Cerebellar nuclear complex (tissue), 1 donor: ENCODE measurements at places on chromosomes 13 and 19.

- DNase-seq = no peak
Observed at GRCh38 chr13:33208290-33209220, 77.0 kb downstream of the STARD13 start.

DNA sequence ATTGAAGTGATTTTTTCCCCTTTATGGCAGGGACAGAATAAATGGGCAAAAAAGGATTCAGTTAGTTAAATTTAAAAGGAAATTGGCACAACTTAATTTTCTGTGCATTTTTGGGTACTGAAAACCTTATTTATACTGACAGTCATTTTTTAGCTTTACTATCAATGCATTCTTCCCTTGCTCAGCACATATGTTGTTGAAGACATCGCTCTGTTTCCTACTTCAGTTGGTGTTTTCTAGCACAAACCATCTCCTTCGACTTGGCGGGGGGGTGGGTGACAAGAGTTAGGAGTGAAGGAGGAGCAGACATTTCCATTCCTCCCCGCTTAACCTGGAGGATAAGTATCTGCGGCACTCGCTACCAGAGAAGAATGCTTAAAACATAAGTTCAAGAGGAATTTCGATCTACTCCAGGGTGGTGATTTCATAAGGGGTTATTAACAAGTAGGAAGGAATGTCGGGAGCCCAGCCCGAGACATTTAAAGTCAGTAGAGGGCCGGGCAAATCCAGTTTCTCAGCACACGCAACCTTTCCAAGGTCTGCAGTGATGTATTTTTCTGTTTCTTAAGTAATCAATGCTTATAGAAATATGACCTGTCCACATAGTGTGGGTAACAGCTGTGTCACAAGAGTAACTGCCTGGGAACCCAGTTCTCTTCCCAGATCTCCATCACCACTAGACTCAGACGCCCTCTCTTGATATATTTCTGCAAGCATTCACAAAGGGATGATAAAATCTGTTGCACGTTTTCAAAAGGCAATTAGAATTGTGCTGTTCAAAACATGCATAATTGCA, 525.8 kb downstream of the MYO16 start:
- no peak for DNase-seq

DNA sequence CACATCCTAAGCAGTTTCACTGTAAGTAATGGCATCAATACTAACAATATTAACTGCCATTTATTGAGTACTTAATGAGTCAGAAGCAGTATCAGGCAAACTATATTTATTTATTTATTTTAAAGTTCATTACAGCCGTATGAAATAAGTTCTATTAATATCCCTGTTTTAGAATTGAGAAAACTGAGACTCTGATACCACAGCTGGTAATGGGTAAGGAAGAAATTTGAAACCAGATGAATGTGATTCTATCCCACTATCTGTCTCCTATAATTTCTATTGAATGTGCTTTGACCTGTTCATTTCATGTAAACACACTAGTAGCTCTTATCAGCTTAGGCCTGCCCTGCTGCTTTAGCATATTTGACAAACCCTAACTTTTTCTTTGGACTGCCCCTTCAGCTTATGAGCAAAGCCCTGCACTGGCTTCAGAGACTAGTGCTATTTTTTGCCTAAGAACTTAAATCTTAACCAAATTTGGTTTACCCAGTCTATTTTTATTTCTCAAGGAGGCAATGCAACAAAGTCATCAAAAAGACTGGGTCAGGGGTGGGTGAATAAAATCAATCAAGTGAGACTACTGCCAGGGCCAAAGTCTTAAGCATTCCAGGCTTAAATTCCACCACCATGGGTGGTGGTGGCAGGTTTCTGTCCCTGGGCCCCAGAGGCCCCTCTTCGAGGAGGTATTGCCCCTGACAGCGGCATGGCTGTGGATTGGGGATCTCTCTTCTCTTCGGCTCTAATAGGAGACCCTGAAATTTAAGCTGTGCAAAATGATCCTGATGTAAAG, 143.4 kb downstream of the DLEU7 start:
- no peak for DNase-seq

GRCh38 chr19:6092329-6093286, 17.7 kb downstream of the RFX2 start:
- DNase-seq = no peak

DNA sequence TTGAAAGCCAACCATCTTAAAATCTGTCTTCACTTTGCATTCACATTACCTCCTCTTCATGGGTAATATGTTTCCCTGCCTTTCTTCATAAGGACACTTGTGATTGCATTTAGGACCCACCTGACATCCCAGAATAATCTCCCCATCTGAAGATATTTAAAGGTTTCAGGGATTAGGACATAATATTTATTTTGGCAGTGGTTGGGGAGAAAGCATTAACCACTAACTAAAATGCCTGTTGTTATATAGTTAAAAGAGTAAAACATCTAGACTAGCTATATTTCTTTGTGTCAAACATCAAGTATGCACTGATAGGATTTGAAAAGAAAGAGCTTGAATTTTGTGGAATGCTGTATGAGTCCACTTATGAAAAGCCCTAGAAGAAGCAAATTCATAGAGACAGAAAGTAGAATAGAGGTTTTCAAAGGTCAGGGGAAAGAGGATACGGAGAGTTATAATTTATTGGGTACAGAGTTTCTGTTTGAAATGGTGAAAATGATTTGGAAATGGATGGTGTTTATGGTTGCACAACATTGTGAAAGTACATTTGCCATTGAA, 457.7 kb upstream of the SPRY2 start:
- no peak for DNase-seq

DNA sequence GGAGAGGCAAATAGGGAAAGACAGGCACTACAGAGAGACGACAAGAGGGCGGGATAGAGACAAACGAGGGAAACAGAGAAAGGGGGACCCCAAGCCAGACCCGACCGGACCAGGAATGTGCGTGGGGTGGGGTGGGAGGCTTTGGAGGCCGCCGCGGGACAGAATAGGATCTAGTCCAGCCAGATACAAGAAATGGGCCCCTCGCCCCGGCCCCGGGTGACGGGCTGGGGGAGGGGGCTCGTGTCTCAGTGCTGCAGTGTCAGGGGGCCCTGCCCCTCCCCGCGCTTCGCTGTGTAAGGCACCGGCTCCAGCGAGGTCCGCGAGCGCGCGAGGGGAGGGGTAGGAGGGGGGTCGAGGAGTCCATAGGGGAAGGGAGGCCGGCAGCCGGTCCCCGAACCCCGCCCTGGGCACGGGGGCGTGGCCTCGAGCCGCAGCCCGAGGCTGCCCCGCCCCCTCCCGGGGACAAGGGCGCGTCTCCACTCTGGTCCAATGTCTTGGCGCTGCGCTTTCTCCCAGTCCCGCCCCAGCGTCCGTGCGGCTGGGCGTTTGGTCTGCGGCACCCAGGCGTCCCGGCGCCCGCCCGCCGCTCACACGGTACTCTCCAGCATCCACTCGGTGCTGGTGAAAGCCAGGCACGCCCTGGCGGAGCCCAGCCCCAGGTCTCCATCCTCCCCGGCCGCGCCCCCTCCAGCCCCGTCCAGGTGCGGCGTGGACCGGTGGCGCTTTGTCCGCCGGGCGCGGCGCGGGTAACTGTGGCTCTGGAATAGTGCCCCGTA, 11.0 kb downstream of the IFNL1 start:
- no peak for DNase-seq
